ENCODE measurements at places on chromosomes 7 and 10. TPM values are rescaled to one million over a fixed set of nuclear protein-coding genes. Genes with fewer than 3 reads are reported as not detected.

DNA sequence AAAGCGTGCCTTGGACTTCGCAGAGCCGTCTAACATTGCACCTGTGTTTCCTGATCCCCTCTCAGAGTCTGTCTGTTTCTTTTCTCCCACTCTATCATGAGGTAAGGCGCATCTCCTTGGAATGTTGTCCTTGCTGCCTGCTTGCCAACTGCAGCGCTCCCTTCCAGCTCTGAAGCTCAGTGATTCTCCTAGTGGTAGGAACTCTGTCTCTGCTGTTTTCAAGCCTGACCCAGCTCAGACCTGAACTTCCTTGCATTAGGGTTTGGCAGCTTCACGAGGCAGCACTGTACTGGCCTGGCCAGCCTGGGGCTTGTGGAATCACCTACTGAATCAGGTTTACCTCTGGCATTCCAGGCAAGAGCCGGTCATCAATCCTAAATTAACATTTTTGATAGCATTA is 123.9 kb downstream of the CREB5 start:
- peak; percentile 66 for DNase-seq

DNA sequence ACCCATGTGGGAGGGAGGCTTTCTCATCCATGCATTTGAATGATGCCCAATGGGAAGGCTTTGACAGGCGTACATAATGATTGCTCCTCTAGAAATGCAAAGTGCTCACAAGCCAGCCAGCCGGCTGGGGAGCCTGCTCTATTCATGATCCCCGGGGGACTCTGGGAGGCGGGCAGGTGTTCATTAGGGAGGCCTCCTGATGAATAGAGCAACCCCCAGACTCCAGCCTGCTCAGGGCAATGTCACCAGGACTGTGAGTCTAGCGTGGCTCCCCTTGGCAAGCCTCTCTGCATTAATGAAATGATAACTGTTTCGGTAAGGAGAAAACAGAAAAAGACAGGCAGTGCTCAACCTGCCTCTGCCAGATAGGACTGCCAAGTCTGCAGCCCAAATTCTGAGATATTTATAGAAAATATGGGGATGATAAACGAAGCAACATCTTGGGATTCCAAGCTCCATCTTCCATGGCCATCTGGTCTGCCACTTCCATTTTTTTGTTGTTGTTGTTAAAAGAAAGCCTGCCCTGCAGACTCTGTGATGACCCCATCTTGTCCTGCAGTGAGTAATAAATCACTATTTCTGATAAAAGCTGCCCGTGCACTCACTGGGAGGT is 236.4 kb downstream of the PRPF18 start:
- no peak for DNase-seq

GRCh38 chr10:79928028-79928583 is 20.8 kb downstream of the SFTPD start:
- no peak for DNase-seq

- no peak for DNase-seq
These were observed 37.8 kb upstream of the CACUL1 start for GRCh38 chr10:118792526-118792925.

GRCh38 chr7:68122801-68123200 is 1126.2 kb downstream of the TYW1 start:
- no peak for DNase-seq

GRCh38 chr7:131346885-131347592 is 19.4 kb downstream of the MKLN1 start:
- peak; percentile 69 for DNase-seq

- DNase-seq: no peak
These were observed 1.6 kb downstream of the FAM53B start for GRCh38 chr10:124742413-124743190.

DNA sequence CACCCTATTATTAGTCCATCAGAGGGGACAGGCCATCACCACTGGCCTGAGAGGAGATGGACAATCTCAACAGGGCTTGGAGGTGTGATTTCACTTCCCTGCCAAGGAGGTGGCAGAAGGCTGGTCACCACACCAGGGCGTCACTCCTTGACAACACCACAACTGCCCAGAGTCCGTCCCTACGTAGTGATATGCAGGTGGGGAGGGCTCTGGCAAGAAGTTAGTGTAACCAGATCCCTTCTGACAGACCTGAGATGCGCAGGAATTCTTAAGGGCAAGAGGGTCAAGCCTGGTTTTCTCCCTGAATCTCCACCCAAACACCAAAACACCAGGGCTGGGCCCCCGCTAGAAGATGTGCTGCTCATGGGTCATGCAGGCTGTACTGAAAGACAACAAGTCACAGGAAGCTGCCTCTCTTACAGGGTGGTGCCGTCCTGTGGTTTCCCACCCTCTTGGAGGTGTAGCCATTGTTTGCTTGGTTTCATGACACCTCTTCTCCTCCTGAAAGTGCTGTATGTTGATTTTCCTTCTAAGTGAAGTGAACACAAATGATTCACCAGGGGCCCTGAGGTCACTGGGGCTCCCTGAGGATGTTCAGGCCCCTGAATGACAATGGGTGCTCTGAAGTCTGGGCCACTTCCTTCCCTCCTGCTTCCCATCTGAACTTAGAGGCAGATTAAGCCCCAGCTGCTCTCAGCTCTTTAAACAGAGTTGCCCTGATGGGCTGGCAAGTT is 27.1 kb downstream of the ATXN7L1 start:
- DNase-seq: no peak

- no peak for DNase-seq
These were observed 73.6 kb downstream of the EGFR start for GRCh38 chr7:55092186-55092974.

- DNase-seq: no peak
These were observed 11.4 kb downstream of the TSPAN13 start for GRCh38 chr7:16764942-16765341.

DNA sequence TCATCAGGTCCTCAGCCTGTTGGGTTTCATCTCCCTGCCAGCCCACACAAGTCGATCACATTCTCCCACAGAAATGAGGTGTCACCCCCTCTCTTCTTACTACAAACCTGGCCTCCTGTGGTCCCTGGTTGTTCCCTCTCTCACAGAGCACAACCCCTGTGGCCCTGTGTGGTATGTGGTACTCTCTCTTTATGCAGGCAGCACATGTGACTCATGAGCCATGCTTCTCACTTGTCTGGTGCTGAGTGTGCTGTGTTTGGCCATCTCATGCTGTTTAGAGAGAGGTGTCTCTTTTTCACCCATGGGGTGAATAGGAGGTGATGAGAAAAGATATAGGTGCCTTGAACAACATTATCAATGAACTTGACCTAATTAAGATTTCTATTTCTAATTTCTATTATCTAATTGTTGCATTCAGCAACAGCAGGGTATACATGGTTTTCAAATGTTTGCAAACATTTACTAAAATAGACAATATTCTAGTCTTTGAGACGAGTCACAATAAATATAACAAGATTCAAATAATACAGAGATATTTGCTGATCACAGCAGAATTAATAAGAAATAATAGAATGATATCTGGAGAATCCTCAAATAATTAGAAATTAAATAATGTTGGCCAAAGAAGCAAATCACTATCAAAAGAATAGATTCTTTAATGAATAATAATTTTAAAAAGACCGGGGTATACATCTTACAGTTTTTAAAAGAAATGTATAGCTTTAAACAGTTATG is 633.8 kb upstream of the IGFBP3 start:
- DNase-seq: no peak

- DNase-seq: no peak
These were observed 5.7 kb downstream of the MTURN start for GRCh38 chr7:30140456-30140855.

GRCh38 chr7:130394421-130395195 is 14.3 kb downstream of the CPA1 start:
- DNase-seq: no peak

DNA sequence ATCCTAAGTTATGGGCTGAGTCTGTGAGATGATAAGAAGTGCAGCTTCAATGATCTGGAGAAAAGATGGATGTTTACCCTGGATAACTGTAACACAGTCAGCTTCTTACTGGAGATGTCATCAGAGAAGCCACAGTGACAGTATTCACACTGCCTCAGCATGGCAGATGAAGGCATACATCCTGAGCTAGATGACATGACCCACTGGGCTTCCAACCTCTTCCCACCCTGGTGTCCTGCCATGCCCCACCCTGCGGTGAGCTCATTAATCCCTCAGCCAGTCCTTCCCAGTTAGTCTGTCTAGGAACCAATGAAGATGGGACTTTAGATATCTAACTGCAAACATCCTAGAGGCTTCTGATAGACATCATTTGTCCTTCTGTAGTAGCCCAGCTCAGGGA is 213.8 kb downstream of the TAX1BP1 start:
- DNase-seq: no peak

DNA sequence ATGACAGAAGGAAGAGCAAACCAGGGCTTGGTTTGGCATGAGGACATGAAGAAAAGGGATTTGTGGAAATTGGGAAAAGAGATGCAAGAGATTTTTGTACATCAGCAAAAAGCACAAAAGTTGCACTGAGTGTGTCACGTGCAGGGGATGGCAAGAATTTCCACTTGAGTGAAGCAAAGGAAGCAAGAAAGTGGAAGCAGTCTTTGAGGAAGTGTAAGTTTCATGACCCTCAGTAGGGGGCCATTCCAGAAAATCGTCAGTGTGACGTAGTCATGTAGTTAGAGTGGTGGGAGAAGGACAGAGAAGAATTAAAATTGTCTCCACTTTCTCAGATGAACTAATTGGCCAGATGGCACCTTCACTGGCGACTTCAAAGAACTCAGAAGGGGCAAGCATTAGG is 123.3 kb upstream of the FZD1 start:
- no peak for DNase-seq

DNA sequence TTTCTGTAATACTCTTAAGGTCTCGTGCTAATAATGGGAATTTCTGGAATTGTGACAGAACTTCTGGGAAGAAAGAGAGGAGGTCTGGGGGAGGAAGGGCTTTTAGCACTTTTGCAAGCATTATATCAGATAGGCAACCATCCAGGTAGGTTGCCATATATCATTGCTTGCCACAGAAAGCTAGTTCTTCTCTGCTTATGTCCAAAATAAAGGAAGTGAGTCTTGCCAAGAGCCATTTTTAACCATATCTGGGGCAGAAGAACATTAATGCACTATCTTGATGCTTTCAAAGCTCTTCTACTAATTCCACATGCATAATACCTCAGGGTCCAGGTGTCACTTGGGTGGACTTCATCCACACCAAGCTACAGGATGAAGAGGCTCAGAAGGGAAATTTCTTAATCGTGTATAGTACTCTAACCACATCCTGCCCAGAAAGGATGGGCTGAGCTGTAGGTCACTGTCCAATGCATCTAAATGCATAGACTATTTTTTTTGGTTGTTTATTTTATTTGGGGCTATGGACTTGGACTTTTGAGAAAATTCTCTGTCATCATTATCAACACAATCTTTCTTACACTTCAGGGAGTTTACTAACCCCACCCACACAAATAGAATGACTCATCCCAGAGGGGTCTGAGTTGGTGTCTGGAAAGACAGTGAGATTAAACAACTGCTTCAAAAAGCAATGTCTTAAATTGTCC is 68.9 kb upstream of the ADO start:
- DNase-seq: no peak

DNA sequence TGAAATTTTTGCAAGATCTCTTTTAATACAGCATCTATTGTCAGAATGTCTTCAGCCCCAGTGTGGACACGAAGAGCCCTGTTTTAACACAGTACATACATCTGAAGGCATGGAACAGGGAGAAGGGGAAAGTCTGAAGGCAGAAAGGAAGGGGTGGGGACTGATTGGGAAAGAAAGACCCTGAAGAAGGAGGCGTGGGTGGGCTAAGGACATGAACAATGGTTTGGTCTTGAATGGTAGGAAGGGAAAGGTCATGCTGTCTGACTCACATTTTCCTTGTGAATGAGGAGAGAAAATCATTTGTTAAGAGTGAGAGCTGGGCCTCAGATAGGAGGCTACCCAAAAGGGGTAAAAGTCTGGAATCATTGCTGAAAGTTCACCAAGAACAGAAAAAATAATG is 297.1 kb downstream of the GALNT17 start:
- DNase-seq: no peak

- no peak for DNase-seq
These were observed 63.1 kb upstream of the MEOX2 start for GRCh38 chr7:15749631-15750030.

- DNase-seq: no peak
These were observed 87.7 kb upstream of the CYP26C1 start for GRCh38 chr10:92972886-92973285.

DNA sequence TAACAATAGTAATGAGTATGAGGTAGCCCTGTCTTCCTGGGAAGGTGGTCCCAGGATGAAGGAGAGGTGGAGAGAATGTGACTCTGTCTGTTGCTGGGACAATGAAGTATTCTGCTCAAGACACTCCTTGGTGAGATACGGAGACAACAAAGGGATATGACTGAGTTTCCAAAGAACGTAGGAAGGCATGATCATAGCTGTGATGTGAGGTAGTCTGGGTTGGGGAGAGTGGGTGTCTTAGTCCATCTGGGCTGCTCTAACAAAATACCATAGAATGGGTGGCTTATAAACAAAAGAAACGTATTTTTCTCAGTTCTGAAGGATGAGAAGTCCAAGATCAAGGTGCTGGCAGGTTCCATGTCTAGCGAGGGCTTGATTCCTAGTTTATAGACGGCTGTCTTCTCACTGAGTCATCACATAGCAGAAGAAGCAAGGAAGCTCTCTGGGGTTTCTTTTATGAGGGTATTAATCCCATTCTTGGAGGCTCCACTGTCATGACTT is 84.9 kb upstream of the RHOBTB1 start:
- DNase-seq: no peak

DNA sequence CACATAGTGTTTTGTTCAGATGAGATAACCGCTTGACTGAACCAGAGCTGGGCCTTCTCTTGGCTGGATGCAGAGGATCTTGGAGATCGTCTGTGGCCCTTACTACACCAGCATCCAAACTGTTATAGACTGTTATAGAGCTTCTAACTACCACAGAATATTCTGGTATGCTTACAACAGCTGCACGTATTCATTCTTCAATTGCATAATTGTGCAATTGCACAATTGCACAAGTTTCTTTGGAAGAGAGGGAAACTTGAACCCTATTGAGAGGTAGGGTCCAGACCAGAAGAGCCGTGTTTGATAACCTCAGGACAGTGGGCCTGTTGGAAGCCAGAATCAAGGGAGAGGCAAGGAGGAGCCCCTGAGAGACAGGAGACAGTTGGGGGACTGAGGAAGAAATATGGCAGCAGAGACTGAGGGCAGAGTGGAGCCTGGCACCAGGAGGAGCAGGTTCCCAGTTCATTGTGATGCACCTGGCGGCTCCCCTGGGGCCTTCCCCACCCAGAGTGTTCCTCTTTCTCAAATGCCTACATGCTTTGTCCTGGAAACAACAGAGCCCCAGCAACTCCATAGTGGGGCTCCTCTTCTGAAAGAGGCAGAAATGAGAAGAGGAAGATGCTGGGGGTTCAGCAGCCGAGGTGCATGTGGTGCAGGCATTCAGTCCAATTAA is 64.1 kb downstream of the PTPRZ1 start:
- DNase-seq: no peak

DNA sequence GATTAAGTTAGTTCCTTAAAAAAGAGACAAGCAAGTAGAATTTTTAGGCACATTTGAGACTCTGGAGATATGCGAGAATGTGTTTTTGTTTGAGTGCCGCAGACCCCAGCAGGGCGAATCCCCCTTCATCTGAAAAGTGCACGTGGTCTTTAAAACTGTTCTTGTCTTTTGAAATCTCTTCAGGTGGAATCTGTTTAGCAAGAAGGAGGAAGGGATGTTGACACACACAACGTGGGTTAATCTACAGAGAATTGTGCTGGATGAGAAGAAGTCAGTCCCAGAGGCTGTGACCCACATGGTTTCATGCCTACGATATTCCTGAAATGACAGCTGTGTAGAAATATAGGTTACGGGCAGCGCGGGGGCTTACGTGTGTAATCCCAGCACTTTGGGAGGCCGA is 27.1 kb upstream of the ZFAND2A start:
- no peak for DNase-seq

Gene AGBL3
- 6.1 TPM for total RNA-seq

Gene PHYHIPL
- total RNA-seq: 48.1 TPM

Gene FAM25A
- not detected for total RNA-seq

Gene RSPH10B2
- total RNA-seq: 0.45 TPM

Gene SP8
- total RNA-seq: 13.2 TPM

Gene CFAP70
- total RNA-seq: 0.26 TPM

Gene NODAL
- total RNA-seq: 1.3 TPM

Data from Caco-2 (cell line).